ENCODE measurements at places on chromosomes 7 and 10.

DNA sequence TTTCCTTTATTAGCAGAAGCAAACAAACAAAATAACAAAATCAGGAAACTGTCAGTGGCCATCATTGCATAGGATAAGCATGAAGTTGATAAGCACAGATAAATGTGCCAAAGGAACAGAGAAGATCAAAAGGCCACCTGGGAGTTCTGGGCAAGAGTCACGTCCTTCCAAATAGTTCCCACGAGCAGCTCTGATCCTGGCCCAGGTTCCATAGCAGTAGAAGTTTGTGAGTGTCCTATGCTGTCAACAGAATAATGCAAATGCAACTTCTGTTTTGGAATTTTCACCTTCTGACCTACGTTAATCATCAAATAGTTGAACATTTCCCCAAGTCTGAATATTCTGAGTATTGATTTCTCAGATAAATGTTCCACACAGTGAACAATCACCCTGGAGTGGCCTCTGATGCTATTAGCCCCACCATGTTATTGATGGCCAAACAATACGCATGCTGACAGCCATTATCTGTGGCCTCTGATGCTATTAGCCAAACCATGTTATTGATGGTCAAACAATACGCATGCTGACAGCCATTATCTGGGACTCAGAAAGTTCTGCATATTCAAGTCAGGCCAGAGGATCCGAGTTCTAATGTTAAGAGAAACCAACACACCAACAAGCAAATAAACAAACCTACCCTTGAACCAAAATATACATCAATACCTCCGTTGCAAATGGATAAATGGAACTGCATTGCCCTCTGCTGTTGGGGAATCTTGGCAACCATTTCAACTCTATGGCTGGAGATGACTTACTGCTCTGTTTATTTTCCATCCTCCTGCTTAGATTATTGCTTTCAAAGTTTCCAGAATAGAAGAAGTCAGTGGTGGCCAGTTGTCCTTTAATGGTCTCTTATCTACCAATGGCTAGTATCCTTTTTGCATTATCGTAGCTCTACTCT is 63.3 kb downstream of the MRC1 start:
- DNase-seq, result peak; percentile 14

DNA sequence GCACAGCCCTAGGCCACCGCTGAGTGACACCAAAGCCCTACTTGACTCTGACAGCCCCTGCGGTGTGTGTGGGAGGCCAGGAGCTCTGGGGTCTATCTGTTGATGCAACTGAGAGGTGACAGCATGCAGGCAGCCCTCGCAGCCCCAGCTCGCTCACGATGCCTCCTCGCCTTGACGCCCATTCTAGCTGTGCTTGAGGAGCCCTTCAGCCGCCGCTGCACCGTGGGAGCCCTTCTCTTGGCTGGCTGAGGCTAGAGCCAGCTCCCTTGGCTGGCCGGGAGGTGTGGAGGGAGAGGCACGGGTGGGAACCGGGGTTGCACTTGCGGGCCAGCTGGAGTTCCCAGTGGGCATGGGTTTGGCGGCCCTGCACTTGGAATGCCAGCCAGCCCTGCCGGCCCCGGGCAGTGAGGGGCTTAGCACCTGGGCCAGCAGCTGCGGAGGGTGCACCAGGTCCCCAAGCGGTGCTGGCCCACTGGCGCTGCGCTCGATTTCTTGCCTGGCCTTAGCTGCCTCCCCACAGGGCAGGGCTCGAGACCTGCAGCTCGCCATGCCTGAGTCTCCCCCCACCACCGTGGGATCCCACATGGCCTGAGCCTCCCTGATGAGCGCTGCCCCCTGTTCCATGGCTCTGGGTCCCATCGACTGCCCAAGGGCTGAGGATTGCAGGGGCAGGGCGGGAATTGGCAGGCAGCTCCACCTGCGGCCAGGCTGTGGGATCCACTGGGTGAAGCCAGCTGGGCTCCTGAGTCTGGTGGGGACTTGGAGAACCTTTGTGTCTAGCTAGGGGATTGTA is 31.6 kb upstream of the POM121L12 start:
- no peak for DNase-seq

GRCh38 chr10:128744092-128744491 is 617.9 kb upstream of the MKI67 start:
- DNase-seq, result no peak

- no peak for DNase-seq
Measured at GRCh38 chr10:85400981-85401695, 965.5 kb downstream of the GRID1 start.

GRCh38 chr7:18390535-18390907 is 105.0 kb upstream of the HDAC9 start:
- no peak for DNase-seq

DNA sequence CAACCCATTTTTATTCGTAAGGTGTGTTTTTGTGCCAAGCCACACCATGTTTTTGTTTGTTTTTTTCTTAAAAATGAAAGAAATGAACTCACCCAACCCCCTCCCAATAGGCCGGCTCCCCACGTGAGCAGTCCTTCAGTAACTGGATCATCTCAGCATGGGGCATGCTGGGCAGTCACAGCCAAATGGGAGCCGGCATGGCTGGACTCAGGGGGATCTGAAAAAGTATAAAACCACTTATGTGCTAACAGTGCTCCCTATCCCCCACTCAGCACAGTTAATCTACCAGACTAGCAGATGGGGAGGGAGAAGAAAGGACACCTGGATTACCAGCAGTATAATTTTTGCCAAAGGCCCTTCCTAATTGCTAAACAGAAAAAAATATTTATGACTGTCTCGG is 39.3 kb downstream of the BAZ1B start:
- DNase-seq, result no peak

DNA sequence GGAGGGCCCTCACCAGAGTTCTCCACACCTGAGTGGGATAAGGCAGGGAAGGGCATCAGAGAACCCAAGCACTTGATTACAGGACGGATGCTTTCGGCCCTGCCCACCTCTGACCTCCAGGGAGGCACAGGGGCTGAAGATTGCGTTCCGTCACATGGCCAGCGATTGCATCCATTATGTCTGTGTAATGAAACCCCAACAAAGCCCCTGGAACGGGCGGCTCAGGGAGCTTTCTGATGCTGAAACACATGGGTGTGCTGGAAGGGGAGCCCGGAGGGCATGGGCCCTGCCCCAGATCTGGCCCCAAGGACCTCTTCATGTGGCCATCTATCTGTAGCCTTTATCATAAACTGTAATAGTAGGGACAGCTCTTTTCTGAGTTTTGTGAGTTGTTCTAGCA is 117.2 kb downstream of the PTPN20 start:
- no peak for DNase-seq

DNA sequence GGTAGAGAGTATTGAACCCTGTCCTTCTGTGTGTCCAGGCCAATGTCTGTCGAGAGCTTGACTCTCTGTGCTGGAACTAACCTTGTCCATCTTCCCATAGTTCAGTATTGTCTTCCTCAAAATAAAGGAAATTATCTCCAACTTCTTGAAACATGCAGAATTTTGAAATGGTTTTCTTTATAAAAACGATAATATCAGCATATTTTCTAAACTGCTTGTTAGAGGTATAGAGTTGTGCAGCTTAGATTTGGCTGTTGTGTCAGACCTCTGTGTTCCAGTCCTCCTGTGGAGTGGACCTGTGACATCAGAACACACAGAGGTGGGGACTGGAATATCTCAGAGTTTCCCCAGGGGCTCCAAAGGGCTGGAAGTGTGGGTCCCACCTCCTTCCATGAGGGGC is 22.2 kb upstream of the AKR1E2 start:
- DNase-seq, result no peak

DNA sequence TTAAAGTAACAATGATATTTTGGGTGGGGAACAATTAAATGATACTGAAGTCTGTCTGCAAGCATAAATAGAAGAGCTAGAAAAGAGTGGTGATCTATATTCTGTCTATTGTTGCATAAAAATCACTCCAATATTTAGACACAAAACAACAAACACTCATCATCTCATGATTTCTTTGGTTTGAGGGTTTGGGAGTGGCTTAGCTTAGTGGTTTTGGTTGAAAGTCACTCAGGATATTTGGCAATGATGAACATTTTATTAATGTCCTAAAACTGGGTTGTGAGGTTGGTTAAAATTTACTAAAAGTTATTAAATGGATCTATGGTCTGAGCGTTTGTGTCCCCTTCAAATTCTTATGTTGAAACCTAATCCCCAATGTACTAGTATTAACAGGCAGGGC is 54.7 kb upstream of the EGFR start:
- peak; percentile 29 for DNase-seq

- DNase-seq, result peak; percentile 98
Measured at GRCh38 chr10:72272689-72273409, 875 bp upstream of the DDIT4 start.

DNA sequence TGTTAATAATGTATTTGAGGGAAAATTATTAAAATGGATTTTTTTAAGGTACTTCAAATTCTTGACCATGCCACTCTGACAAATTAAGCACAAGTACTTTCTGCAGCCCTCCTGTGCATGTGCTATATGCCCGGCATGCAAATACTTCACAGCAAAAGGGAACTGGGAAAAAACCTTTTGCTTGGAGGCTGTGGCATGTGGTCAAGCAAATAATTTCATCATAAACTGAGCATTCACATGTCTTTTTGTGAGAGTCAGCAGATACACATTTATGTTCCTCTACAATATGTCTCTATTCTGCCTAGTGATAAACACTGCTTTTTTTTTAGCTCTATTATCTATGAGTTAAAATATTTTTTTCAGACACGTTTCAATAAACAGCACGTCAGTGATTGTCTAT is 53.7 kb upstream of the SEMA3A start:
- DNase-seq, result peak; percentile 73

GRCh38 chr10:62647375-62648092 is 157.0 kb upstream of the ADO start:
- no peak for DNase-seq

- DNase-seq, result no peak
Measured at GRCh38 chr7:40301486-40302068, 166.8 kb downstream of the SUGCT start.

- DNase-seq, result no peak
Measured at GRCh38 chr7:109449760-109450159, 880.1 kb downstream of the DNAJB9 start.

GRCh38 chr10:10318856-10319255 is 698.8 kb upstream of the CELF2 start:
- DNase-seq, result no peak

DNA sequence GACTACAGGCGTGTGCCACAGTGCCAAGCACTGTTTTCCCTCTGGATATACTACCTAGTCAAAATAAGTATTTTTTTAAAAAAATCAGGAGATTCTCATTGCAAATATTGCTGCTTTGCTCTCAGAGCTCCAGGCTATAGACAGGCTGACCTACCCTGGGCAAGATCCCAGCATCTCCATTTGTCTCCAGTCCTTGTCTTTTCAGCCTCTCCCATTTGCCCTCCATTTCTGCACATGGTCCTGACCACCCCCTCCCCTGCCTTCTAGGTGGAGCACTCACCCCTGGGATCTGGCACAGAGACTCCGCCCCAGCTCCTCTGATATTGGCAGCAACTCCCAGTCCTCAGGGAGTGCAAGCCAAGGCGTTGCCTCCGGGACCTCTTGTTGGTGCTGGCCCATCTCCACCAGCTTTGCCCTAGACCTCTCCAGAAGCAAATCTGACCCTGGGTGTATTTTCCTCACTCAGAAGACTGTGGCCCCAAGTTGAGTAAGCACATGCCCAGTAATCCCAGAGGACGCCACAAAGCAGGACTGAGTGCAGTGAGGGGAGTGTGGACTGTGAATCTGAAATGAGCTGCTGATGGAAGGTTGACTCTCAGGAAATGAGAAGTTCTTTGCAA is 120.6 kb downstream of the MTPAP start:
- no peak for DNase-seq

DNA sequence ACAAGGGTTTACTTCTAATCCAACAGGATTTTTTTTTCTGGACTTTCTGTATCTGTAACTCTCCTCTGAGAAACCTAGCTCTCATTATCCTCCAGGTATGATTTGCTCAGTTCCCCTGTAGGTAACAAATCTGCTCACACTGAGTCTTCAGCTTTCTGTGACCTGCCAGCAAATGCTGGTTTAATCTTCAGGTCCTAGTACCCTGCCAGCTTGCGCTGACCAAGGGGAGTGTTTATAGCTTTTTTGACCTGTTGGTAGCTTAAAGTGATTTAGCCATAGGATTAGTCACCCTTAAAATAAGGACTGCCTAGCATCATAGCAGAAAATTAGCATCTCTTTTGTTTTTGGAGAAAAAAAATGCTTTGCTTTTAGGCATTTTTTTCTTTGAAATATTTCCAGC is 22.4 kb downstream of the SND1 start:
- DNase-seq, result no peak

GRCh38 chr7:140084972-140085371 is 22.2 kb upstream of the PARP12 start:
- no peak for DNase-seq

- peak; percentile 64 for DNase-seq
Measured at GRCh38 chr7:121016966-121017365, 28.5 kb downstream of the CPED1 start.

DNA sequence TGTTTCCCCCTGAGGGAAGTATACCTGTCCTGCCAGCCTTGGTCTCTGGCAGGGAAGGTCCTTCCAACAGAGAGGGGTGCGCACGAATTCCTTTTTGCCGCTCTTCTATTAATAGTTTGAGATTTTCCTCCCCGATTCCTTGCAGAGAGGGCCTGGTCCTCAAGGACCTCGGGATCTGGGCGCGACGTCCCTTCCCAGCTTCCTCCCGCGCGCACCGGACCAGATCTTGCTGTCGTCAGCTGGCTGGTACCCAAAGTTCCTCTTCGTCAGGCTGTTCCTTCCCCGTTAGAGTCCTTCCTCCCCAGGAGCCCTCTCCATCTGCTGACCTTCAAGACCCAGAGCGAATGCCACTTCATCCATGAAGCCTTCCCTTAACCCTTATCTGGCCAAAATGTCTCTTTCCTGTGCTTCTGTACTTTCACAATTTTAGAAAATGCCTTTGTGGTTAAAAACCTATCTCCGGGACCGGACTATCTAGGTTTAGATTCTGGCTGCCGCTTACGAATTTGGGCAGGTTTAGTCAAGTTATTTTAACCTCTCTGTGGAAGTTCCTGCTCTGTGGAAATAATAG is 851 bp upstream of the GOT1 start:
- DNase-seq, result peak; percentile 29

- DNase-seq, result no peak
Measured at GRCh38 chr10:130962240-130963051, 349.1 kb downstream of the TCERG1L start.

- DNase-seq, result peak; percentile 29
Measured at GRCh38 chr10:7787150-7787856, 490 bp downstream of the KIN start.

DNA sequence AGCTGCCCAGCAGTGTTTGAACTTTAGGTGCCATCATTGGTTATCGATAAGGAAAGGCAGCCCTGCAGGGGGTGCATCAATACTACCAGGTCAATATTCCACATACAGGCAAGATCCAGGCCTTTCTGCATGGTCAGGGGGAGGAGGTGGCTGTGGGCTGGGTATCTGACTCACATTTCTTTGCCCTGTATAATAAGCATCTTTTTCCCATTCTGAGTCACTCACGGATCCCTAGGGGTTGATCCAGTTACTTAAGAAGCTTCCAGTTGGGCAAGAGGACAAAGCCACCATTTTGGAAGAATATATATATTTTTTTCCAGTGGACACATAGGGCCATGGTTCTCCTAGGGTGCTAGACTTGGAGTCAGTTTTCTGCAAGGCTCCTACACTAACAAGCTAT is 114.2 kb upstream of the HABP2 start:
- peak; percentile 3 for DNase-seq

Data from amniotic epithelial cell (primary cell).